NCI-H187 treated with DMSO at 0.1 percent for 48 hours (cell line): ENCODE measurements at places on chromosomes 13 and 19.
A peak's percentile ranks its signal among the peaks of the same experiment; 100 is the strongest.

DNA sequence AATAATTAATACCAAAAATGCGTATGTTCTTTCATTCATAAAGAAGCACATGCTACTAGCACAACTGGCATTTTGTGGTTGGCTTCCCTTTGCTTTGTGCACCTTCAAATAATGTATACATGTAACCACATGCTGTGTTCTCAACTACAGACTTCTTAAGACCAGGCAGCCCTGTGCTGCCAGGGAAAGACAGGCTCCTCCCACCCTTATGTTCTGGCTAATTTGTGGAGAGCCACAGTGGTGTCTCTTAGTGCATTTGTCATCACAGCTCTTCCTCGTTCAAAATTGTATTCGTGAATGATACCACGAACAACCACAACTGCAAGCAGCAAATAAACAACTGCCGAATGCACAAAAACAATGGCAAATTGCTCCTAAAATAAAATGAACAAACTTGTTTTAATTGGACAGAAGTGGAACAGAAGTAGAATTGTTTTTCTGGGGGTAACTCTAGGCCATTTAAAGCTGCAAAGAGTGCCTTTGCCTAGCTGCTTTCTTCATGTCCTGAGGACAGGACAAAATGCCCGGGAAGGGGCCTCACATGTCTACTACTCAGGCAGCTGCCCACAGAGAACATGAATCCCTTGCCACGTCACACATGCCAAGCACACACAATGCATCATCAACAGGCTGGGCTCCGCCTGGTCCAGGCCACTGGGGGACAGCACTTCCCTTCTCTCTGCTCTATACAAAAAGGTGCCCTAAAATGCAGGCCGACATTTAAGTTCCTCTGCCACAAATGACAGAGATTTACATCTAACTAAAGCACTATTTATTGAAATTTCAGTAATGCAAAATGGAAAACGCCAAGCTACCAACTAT lies 21.7 kb downstream of the IRS2 start:
- DNase-seq: peak; percentile 80

- no peak for DNase-seq
Observed at GRCh38 chr13:86909318-86909717, 761.9 kb upstream of the SLITRK5 start.

DNA sequence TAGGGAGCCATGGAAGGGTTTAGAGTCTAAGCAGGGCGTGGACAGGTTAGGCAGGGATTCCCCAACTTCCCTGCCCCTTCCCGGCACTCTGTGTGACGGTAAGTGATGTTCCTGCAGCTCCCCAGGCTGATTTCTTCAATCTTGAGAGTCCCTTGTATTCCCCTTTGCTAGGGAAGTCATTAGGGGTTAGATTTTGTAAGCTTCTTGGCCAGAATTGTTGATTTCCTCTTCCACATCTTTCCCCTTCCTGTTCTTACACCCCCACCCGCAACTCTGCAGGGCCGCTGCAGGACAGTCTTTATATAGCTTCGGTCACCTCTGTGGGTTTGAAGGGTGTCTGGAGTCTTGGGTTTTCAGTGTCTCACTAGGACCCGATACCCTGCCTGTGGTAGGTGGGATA lies 10.6 kb upstream of the ADGRE1 start:
- DNase-seq: no peak

GRCh38 chr19:56105090-56105701 lies 15.9 kb downstream of the ZNF787 start:
- no peak for DNase-seq

GRCh38 chr19:14383661-14384555 lies 2.7 kb downstream of the ADGRE5 start:
- DNase-seq: no peak

- DNase-seq: no peak
Observed at GRCh38 chr19:6413291-6413690, 11.3 kb downstream of the KHSRP start.

- DNase-seq: no peak
Observed at GRCh38 chr13:102466610-102467190, 64.9 kb upstream of the FGF14 start.
